ENCODE measurements at places on chromosomes 11 and 22.

DNA sequence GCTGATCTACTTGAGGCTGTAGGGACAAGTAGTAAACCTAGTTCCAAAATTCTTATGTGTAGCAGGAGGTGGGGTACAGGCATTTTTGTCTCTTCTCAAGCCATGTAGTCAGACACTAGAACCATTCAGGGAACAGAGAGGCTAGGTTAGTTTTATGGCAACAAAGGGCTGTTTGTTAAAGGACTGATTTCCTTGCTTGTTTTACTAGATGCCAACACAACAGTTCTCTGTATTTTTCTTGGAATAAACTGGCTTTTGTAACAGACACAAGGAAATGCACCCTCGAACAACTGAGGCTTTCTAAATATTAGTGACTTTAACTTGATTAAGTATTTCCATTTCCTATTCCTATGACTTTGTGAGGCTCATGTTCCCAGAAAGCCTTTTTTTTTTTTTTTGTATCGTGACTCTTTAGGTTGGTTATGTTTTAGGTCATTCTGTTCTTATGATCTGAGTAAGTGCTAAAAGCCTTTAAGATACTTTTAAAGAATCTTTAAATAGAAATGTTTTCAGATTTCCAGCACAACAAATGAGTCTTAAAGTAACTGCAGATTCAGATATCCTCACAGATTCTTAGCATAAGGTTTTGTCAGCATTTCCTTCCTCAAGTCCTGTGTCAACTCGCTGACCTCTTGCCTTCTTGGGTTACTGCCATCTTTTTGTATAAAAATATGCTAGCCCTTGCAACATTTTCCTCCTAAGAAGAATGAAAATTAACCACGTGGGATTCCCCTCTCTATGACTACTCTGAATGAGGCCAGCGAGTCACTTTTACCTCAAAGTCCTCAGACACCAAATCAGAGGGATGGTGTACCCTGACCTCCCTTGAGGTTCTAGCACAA is 92.5 kb downstream of the CCDC83 start:
- no peak for DNase-seq

GRCh38 chr22:21628386-21629254 is 1.2 kb downstream of the YDJC start:
- DNase-seq, result no peak

DNA sequence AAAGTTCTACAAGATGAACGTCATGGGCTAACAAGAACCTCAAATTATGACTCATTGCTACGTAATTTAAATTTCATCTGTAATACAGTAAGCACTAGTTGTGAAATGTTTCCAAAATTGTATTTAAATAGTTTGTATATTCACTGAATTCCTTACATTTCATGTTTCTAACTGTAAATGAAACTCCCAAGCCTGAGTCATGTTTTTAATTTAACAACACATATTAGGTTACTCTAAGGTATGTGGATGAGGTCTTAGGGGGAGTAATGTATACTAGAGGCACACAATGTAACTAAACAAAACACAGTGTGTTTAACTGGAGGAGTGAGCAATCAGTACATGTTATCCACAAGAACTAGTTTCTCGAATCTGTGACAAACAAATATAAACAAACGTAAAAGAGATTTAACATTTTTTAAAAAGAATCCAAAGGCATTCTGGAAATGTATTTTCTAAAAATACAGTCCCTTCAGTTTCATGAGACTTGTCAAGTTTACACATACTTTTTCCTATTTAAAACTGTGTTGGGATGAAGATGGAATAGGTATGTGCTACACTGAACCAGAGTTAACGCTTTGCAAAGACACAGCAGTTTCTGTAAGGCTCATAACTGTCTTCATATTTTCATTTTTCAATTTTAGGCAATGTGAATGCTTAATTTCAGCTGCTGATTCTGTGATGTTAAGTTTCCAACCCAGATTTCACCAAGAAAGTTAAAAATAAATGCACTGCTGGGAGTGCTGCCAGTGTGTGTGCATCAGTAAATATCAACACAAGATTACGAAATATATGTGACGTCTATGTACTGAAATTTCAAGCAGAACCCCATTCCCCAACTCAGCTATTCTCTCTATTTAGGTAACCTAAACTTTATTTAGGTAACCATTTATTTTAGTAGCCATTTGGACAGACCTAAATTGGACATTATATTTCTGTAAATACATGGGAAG is 52.6 kb downstream of the PITPNB start:
- no peak for DNase-seq

DNA sequence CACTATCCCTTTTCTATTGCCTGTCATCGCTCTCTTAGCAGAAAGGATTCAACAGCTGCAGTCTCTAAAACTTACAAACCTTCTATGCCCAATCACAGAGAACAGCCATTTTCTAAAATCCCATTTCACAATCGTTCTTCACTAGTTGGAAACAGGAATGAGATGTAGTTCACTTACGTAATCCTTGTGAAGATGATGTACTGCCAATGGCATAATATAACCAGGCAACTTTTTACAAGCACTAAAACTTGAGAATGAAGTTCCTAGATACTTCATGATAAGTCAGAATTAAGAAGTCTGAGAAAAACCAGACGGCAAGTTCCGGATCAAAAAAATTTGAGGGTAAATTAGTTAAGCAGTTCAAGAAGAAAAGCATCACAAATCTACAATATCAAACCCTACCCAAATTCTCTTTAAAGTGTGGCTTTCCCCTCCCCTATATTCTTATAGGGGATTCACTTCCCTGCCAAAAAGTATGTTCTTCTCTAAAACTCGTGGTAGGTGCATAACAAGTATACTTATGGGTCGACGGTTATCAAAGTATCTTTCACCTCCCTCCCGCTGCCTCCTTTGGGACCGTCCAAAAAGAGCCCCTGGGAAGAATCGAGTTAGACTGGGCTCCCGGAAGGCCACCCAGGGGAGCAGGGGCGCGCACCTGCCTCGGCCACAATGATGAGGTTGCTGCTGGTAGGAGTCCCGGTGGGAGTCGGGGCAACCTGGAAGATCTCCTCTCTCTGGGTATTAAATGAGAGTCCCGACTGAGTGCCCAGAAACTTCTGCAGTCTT is 666 bp downstream of the MSANTD4 start:
- DNase-seq, result no peak

- no peak for DNase-seq
Measured at GRCh38 chr22:26325641-26326040, 103.4 kb upstream of the ASPHD2 start.

DNA sequence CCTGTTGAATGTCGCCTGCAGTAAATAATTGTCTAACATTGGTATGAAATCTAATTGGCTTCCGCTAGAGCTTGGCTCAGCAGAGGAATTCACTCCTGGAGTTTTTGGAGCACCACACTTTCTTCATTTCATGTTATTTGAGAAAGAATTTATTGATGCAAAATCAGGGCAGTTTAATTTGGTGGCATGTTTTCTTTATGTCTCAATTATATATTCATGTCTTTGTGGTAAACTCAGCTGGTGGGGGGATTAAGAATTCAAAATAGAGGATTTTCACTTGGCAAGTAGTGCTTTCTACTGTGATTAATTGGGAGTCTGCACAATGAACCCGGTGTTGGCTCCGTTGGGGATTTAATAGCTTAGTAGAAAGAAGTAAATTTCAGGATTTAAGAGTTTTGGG is 784.4 kb downstream of the NTM start:
- no peak for DNase-seq

DNA sequence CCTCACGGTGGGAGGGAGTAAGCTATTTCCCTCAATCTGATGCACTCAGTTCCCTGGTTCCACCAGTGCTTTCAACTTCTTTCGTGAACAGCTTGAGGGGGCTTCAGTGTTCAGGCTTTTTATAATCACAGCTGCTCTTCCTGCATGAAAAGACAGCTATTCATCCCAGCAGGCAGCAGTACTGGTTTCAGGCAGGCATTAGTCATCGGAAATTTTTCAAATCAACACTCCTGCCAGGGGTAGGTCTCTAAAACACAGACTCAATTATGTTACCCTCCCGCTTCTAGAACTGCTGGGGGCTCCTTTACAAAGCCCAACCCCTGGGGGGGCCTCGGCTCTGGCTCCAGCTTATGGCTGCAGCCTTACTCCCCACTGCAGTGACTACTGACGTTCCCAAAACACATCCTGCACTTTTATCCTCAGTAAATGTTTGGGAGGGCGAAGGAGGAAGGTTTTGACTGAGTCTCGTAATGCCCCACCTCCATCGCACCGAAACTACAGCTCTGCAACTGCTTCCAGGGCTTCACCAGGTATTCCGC is 5.8 kb downstream of the POLDIP3 start:
- DNase-seq, result no peak

- DNase-seq, result no peak
Measured at GRCh38 chr11:106524436-106524835, 447.0 kb downstream of the AASDHPPT start.

GRCh38 chr11:62054484-62055121 is 69.2 kb upstream of the INCENP start:
- DNase-seq, result no peak

All from stimulated activated CD4-positive, alpha-beta T cell treated with anti-CD3 and anti-CD28 coated beads, TNF-alpha, amount 100 ng/mL, for 4 hours (primary cell).